Stimulated activated CD4-positive, alpha-beta T cell treated with anti-CD3 and anti-CD28 coated beads, Interleukin-4, amount 100 ng/mL, for 48 hours (primary cell): ENCODE measurements at places on chromosomes 12 and 14.

DNA sequence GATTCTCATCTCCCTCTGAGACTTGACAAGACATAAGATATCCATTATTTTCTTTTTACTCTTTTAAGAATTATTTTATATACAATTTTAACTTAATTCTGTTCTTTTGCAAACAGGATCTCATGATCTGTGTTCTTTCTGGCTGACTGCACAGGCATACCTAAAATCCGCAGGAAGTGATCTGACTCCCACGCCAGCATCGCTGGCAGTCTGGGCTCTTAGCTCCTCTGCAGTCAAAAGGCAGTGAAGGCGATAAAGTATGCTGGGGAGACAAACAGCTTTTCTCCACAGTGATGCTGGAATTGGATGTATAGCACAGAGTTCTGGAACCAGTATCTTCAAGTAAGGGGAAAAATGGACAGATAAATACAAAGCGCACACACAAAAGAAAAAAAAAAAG, 52.4 kb downstream of the DICER1 start:
- no peak for DNase-seq

GRCh38 chr12:77033658-77034536, 31.5 kb downstream of the E2F7 start:
- DNase-seq: no peak

- DNase-seq: peak; percentile 22
These were observed 98.8 kb downstream of the CALM1 start for GRCh38 chr14:90495357-90496276.

DNA sequence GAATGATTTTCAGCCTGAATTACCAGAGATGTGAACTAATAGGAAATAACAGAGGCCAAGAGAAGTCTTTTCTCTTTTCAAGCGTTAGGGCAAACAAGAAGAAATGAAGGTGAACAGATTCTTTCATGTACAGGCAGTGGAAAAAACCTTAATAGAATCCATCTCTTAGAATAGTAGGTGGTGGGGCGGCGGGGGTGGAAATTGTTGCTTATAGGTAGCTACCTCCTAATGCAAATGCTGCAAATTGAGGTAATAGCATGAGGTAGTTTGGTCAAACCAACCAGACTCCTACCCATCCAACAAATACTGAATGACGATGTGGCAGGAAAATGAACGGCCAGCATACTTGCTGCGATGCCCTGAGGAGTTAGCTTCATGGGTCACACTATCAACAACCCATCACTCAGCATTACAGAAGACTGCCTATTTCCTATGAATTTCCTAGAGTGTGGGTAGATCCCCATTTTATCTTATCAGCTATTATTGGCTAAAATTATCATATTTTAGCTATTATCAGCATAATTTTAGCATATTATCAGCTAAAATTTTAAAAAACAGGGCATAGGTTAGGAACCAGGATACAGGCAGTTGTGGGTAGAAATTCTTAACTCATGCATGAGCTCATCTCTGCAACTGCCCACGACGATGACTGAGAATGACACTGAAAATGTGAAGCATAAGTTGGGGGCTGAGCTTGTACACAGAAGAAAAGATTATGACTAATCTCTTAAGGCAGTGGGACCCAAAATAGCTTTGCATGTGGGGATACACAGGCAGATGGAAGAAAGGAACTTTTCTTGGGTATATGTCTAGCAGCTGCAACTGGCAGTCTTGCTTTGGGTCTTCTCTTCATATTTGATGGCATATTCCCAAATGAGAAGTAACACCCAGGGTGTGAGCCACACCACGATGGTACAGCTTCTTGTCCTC, 68.7 kb downstream of the NIN start:
- DNase-seq: no peak
